Fibroblast of skin of back (primary cell): ENCODE measurements at places on chromosomes 12 and 14.

DNA sequence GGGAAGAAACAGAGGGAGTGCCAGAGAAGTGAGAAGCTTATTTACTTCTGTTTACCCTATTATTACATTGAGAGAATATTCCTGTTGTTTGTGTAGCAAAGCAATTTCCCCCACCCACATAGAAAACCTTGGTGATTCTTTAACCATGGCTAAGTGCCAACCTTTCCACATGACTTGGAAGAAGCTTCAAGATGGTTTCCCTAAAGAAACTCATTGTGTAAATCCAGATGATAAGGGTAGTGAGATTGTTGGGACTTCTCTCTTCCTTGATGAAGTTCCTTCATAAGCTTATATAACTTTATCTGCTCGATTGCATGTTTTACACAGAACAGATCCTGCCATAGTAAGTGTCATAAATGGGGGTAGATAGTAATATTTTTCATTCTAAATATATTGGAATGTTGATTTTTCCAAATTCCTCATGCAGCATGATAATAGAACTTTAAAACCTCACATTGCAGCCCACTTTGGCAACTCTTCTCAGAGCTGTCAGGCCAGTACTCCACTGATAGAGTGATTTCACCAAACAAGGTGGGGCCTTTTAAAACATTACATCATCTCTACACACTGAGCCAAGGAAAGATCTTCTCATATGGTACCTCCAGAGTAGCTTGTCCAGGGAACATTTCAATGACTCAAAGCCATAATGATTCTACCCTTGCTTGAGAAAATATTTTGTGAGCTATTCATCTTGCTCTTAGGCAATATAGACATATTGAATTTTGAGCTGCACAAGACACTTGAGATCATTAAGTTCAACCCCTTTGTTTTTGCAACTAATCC, 47.8 kb upstream of the KIF21A start:
- DNase-seq: peak; percentile 59

DNA sequence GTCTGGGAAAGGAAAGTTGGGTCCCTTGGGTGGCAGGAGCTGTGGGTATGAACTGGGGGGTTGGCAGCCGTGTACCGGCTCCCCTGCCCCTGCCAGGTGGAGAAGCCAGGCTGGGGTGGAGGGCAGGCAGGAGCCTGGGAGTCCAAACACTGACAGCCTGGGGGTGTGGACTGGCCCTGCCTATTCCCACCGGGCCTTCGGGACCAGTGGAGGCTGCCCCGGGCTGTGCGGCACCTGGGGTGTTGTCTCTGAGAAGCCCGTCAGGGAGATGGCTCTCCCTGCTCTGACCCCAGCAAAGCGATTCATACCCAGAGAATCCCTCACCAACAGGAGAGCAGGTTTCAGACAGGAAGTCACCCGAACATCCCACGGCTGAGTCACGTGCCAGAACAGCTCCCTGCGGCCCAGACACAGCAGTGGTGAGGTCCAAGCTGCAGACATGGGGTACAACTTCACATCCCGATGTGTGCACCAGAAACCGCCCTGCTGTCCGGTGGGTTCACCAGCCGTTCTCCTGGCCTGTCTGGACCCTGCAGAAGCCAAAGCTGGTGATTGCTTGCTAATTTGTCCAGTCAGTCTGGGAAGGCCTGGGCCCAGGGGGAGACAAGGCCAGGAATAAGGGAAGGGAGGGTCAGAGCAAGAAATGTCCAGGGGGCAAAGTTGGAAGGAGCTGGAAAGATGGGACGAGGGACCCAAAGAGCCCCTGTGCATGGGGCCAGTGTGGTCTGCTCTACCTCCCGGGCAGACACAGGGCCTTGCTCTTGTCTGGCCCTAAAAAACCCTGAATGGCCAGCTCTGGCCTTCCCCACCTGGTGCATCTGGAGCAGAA, 2.1 kb upstream of the GPR132 start:
- DNase-seq: peak; percentile 46

- peak; percentile 95 for DNase-seq
These were observed 160.1 kb downstream of the EPS8 start for GRCh38 chr12:15629108-15629507.

GRCh38 chr12:6613015-6613775, 6.0 kb upstream of the CHD4 start:
- DNase-seq: peak; percentile 76

DNA sequence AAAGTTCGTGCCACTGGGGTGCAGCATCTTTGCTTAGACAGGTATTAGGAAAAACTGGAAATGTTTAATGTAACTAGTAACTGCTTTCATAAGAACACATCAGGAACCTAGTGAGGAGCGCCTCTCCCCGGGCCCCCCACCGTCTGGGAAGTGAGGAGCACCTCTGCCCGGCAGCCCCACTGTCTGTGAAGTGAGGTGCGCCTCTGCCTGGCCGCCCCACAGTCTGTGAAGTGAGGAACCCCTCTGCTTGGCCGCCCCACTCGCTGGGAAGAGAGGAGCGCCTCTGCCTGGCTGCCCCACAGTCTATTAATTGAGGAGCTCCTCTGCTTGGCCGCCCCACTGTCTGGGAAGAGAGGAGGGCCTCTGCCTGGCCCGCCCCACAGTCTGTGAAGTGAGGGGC, 224.7 kb downstream of the ITPR2 start:
- no peak for DNase-seq
